ENCODE measurements at places on chromosomes 5 and 9.

DNA sequence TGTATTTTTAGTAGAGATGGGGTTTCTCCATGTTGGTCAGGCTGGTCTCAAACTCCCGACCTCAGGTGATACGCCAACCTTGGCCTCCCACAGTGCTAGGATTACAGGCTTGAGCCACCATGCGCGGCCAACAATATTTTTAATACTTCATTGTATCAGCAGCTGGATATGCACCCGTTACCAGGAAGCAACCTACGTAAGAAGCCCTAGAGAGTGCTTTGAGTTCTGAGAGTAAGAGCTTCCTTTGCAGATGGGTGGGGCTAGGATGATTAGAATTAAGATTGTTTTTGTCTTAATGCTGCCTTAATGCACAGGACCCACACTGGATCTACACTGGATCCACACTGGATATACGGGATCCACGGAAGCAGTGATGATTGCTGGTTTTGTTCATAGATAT lies 123.9 kb upstream of the ABCA1 start:
- DNase-seq: no peak

DNA sequence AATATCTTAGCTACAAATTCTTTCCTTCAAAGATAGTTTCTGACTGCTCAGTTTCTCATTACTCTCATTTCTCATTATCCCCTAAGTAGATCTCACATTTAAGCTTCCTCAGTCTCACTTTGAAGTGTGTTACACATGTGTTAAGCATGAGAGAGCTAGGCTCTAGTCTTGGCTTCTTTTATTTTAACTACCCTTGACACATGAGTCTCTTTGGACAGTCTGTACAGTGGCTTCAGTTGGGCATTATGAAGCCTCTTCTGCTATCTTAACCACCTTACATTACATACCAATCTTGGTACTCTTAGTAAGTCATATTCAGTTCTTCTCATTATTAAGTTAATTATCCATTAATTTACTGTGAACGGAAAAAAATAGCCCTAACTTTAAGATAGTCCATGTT lies 232.5 kb downstream of the FBXL17 start:
- no peak for DNase-seq

- no peak for DNase-seq
These were observed 106.0 kb downstream of the CAAP1 start for GRCh38 chr9:26786564-26786963.

GRCh38 chr9:86355814-86356213 lies 1.6 kb upstream of the TUT7 start:
- no peak for DNase-seq

GRCh38 chr5:76908166-76908565 lies 44.7 kb upstream of the CRHBP start:
- no peak for DNase-seq

DNA sequence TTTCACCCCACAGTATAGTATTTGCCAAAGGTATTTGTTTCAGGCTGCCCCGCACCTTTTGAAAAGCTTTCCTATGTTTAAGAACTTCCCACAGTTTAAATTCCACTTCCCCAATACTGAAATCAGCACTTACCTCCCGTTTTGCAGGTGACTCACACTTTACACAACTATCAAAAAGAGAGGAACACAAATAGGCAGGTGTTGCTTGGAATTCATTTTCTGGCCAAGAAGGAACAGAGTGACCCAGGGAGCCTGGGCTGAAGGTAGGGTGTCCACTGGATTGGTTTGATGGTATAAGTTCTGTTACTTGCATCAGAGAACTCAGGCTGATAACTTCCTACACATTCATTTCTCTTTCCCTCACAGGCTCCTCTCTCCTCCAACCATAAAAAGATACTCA lies 60.1 kb upstream of the SLC30A5 start:
- DNase-seq: no peak

DNA sequence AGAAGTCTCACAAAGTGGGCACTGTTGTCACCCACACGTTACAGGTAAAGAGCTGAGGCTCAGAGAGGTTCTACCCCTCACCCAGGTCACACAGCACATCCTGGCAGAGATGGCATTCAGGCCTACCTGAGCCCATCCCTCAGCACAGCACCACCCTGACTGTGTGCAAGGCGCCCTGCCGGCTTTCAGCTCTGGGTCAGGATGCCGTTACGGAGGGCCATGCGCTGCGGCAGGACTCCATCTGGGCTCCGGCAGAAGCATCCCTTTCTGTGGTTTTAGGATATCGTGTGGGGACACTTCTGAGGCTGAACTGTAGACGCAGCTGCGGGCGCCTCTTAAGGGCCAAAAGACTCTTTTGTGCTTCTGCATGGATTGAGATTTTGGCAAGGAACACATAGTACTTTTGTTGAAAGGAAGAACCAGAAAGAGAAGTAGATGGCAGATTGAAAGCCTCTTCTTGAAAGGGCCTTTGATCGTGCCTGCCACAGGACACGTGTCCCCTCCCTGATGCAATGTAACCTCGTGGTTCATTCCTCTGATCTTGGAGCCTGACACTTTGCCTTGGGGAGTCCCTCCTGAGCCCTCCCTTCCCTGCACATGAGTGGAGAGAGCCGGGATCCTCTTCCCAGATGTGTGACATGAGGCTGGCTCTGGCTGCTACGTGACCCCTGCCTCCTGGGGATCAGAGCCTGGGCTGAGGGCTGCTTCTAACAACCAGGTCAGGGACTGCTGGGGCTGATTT lies 31.3 kb downstream of the USP20 start:
- no peak for DNase-seq

- DNase-seq: no peak
These were observed 441.7 kb downstream of the PRELID2 start for GRCh38 chr5:145393426-145393825.

- no peak for DNase-seq
These were observed 105.7 kb downstream of the LURAP1L start for GRCh38 chr9:12880406-12881015.

DNA sequence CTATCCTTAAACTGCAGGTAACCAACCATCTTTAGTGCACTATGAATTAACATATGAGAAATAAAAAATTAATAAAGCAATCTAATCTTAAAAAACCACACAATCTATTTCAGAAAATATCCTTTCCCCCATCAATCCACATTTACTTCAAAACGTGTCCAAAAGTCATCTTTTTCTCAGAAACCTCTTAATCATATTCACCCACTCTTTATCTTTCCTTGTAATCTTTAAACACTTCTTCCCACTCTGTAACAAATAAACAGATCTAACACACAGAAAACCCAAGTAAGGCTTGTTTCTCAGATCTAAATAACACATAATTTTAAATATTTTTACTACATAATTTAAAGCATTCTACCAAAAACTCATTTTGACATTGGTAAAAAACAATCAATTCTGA lies 44.4 kb downstream of the EFCAB9 start:
- no peak for DNase-seq

DNA sequence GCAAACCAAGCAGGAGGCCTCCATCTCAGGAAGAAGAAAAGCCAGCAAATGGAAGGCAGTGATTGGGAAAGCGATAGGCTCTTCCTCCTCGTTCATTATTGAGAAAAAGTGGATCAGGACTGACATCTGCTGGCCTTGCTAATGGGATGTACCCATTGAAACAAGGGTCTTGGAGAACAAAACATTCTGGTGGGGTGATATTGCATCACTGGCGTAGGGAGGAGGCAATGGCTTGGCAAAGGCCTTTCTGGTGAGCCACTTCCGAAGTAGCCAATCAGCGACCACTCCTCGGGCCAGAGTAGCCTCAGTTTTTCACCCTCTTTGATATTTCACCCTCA lies 86.7 kb upstream of the NFIB start:
- DNase-seq: peak; percentile 17

DNA sequence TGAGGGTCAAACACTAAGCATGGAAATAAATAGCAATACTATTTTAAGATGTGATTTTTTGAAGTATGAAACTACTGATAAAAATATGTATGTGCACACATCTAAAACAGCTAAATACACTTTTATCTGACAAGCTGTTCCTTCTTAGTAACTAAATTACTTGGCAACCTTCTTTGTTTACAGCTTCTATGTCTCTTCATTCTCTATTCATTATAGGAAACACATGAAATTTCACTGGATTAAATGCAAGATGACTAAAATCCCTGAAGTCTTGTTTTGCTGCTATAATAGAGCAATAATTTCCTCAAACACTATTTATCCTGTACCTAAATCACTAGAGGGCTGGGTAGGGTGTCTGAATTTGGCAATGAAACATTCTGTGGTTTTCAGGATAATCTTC lies 11.7 kb downstream of the RICTOR start:
- no peak for DNase-seq

DNA sequence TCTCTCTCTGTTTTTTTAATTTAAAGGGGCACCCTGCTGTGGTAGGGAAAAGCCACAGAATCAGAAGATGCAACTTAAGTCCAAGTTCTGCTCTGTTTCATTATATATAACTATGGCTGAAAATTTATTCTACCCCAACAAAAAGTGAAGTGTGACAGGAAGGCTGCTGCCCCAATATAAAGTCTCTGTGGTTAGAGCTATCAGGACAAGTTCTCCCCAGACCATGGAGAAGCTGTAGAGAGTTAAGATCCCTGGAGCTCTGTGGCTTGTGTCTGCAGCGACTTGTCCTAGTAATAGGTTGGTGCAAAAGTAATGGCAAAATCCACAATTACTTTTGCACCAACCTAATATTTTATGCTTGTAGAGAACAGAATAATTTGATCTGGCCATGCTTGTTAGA lies 250.9 kb downstream of the PSAT1 start:
- DNase-seq: no peak

DNA sequence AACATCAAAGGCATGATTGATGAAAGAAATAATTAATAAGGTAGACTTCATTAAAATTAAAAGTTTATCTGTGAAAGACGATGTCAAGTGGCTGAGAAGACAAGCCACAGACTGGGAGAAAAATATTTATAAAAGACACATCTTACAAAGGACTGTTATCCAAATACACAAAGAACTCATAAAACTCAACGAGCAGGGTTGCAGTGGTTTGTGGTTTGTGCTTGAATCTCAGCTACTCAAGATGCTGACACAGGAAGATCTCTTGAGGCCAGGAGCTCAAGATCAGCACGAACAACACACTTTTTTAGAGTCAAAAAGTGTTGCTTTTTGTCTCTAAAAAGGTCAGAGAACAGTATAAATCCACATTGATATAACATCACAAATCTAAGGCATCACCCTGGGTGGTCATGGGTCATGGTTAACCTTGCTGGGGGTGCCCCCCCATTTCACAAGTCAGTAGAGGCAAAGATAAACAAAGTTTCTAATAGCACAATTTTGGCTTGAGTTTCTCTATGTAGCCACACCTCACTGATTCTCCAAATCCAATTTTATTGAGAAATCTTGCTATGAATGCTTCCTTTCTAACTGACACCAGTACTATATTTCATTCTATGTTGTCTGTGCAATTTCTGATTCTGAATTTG lies 342.9 kb upstream of the RPS23 start:
- no peak for DNase-seq

Measured in HEK293T (cell line).